ENCODE measurements at places on chromosomes 12 and 14.
A peak's percentile ranks its signal among the peaks of the same experiment; 100 is the strongest.

GRCh38 chr14:103110681-103111231, 12.5 kb upstream of the TNFAIP2 start:
- no peak for DNase-seq

DNA sequence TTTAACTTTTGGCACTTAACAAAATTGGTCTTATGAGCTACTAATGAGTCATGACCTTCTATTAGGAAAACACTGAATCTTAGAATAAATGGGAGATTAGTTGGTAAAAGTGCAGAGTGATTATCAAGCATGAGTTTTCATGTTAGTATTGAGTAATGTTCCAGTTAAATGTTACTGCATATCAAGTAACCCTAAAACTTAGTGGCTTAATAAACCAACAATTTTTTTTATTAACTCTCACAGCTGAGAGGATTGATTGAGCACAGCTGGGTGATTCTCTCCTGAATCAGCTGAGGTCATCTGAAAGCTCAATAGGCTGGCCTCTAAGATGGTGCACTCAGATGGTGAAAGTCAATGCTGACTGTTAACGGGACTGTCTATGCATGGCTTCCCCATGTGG, 248.6 kb downstream of the BCL11B start:
- no peak for DNase-seq

DNA sequence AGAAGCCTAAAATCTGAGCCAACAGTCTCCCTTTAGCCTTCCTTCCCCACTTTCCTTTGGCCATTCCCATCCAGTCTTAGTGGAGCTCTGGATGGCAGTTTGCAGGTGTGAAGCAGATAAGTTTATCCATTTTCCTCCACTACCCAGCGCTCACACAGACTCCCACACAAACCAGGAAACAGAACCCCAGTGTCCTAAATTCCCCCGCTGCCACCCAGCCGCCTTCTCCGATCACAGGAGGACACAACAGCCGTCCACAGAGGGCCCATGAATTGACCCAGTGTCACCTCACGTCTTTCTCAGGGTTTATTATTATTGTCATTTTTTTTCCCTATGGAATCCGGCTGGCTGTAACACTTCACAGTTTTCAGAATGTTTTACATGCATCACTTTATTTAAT, 16.4 kb downstream of the CD9 start:
- DNase-seq, result no peak

- peak; percentile 60 for DNase-seq
These were observed at the start of gene BIN2 for GRCh38 chr12:51323966-51324895. Gene BIN2 (minus strand): TSS chr12:51324174. CDS start chr12:51324102, 72 bp downstream.

DNA sequence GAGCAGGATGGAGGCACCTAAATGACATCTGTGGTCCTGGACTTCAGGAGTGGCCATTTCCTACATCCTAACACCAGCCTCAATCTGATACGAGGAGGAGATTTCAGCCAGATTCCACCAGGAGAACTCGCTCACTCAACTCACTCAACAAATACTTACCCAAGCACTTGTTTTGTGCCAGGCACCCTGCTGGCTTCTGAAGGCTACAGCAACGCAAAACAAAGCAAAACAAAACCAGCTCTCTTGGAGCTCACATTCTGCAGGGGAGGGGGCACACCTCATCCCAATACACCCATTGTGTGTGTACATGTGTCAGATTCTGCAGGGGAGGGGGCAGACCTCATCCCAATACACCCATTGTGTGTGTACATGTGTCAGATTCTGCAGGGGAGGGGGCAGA, 144.8 kb downstream of the PIWIL1 start:
- no peak for DNase-seq

GRCh38 chr14:84929834-84930233, 600.1 kb upstream of the FLRT2 start:
- DNase-seq, result no peak

GRCh38 chr12:70543444-70543843, 93.8 kb downstream of the PTPRB start:
- DNase-seq, result no peak

DNA sequence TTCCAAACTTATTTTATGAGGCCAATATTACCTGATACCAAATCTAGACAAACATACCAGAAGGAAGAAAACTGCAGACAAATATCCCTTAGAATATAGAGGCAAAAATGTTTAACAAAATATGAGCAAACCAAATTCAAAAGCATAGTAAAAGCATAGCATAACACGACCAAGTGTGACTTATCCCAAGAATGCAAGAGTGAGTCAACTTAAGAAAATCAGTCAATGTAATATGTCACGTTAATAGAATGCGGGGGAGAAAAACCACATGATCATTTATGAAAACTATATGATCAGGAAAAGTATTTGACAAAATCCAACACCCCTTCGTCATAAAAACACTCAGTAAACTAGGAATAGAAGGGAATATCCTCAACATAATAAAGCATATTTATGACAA, 217.3 kb downstream of the ADGRD1 start:
- DNase-seq, result no peak

DNA sequence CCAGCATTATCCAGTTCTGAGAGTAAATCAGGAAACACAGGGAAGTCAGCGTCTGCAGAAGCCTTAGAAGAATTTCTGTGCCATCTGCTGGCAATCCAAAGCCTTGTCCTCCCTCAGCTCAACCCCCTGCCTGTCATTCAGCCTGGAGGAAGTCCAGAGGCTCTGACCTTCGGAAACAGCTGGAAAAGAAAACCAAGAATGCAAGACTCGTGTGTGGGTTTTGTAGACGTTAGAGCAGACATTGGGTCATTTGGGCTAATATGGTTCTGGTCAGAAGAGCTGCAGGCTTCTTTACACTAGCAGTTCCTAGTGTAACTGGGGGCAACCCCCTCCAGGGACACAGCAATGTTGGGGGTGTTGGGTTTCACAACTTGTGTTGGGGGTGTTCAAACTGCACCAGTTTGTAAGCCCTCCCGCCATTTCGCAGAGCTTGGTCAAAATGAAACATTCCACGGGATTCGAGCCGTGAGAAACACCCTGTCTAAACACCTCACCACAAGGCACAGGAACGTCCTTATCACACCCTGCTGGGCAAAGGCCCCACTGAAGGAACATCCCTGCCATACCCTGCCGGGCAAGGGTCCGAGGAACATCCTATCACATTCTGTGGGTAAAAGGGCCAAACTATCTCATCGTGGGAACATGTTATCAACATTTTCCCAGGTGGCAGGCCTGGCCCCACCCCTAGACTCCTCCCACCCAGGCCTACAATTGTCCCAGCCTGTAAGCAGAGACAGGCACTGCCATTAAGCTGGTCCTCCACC, 21.0 kb upstream of the SERPINA4 start:
- DNase-seq, result no peak

DNA sequence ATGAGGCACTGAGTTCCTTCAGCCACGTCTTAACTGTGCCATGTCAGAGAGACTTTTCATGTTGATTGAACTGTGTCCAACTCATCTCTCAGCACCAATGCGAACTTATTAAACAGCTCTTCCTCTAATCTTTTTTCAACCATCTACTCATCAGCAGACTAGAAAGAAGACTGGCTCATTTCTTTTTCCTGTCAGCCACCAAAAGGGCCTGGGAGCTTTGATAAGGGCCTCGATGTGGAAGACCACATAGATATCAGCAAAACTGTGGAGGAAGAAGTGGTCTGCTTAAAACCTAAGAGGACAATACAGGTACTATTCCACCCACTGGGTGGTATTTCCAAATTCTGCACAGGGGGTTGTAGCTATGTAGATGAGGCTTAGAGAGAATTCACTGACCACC, 3.6 kb upstream of the PLXNC1 start:
- DNase-seq, result no peak

Measured in activated naive CD4-positive, alpha-beta T cell treated with anti-CD3 and anti-CD28 coated beads, Interleukin-2, amount 50 U/mL, for 16 hours (primary cell).